ENCODE measurements at places on chromosomes 2 and 18.

DNA sequence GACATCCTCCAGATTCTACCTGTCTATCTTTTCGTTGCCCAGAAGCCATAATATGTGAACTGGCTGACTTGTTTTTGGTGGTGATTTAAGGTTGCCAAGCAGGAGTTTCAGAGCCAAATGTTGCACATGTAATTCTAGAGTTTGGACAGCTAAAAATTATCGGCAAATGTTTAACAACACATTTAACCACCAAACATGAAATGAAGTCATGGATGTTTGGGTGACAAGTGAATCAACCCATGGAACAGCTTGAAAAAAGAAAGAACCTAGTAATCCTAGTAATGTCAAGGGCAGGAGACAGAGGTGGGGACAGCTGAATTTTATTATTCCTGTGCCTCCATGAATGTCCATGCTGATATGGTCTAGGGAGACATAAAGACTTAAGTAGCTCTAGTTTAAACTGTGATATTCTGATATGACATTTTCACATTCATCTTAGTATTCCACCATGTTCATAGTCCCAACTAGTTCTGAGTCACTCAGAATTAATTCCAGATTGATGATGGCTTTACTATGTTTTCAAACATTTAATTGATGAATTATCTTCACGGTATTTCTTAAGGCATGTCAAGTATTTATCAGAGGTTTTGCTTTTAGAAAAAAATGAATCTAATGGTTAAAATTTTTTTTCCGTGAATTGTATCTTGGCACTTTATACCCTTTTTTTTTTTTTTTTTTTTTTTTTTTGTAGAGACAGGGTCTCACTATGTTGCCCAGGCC lies 101.7 kb downstream of the SOCS6 start:
- peak; percentile 20 for DNase-seq

GRCh38 chr2:36059691-36060090 lies 295.9 kb upstream of the CRIM1 start:
- DNase-seq, result no peak

DNA sequence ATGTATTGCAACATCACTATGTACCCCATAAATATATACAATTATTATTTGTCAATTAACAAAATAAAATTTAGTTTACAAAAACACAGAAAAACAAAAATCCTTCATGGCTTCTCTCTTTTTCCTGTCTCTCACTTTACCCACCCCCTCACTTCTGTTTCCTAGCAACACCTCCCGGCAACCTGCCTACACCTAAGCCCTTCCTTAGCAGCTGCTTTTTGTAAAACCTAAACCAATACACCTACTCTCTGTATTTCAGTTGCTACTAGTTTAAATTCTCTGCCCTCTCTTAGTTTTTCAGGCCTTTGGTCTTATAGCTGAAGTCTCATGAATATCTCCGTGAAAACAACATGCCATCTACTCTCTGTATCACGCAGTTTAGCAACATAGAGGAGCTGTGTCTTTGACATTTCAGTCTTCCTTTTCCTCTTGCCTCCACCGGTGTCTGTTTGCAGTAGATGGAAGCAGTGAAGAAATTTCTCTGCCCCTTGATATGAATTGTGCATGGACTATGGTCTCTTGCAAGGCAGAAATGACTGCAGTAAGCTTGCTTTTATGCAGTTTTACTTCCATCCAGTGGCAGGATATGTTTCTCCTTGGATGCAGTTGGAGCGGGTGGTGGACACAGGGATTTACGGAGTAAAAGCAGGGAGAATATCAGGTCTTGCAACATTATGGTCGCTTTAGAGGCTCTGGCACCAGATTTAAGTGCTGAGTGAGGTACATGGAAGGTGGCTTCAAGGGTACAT lies 42.0 kb upstream of the ZDBF2 start:
- DNase-seq, result no peak

DNA sequence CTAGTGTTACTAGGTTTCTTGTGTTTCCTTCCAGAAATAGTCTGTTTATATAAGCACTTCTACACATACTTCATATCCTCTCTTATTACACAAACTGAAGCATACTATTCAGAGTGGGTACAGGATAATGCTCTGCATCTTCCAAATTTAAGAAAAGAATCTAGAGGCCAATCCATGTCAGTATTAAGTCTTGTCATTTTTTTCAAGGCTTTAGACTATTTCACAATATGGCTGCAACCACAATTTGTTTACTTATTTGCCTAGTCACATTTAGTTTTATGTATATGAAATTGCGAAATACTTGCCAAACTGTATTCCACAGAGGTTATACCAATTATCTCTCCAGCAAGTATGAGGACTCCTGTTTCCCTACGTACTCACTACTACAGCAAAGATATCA lies 27.9 kb downstream of the IWS1 start:
- DNase-seq, result no peak

GRCh38 chr2:59084326-59084725 lies 843.2 kb upstream of the FANCL start:
- DNase-seq, result no peak

GRCh38 chr2:169395821-169396374 lies 33.6 kb upstream of the LRP2 start:
- no peak for DNase-seq

DNA sequence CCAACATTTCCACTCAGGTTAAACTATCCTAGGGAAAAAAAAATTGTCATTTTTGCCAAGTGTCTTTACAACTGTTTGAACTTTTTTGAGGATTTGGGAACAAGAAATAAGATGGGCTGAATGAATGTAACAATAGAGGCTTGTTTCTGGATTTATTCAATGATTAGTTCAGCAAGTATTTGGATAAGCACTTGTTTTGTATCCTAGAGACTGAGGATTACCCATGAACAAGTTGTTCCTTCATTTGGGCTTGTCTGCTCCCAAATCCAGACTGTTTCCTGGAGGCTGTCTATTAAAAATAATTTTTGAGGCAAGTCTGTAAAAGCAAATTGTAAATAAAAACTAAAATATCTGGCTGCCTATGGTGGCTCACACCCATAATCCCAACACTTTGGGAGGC lies 62.0 kb upstream of the CSRNP3 start:
- no peak for DNase-seq

- no peak for DNase-seq
Observed at GRCh38 chr2:144498277-144498676, 21.6 kb downstream of the ZEB2 start.

DNA sequence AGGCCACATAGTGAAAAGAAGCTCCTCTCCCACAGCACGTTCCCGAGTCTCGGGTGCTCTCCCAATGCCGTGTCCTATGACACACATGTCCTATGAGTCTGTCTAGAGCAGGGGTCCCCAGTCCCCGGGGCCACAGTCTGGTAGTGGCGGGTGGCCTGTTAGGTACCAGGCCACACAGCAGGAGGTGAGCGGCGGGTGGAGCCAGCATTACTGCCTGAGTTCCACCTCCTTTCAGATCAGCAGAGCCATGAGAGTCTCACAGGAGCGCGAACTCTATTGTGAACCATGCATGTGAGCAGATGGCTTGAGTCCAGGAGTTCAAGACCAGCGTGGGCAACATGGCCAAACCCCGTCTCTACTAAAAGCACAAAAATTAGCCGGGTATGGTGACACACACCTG lies 112.6 kb downstream of the ZBTB7C start:
- no peak for DNase-seq

GRCh38 chr18:45850021-45850420 lies 24.5 kb downstream of the SIGLEC15 start:
- no peak for DNase-seq

DNA sequence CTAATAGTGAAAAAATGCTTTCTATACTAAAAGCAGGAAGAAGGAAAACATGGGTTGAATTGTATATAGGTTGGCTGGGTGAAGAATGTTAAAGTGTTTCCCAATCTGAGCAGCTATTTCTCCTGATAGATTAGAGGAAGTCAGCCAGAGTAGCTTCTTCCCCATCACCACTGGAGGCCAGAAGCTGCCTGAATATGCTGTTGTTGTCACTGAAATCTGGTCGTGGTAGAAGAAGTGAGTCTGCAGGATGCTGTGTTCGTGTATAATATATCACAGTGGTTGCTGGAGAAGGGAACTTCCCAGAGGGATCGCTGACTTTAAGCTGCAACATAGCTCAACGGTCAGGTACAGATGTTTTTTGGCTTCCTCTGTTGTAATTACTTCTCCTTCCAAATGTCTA lies 247.5 kb upstream of the LRATD1 start:
- DNase-seq, result no peak

DNA sequence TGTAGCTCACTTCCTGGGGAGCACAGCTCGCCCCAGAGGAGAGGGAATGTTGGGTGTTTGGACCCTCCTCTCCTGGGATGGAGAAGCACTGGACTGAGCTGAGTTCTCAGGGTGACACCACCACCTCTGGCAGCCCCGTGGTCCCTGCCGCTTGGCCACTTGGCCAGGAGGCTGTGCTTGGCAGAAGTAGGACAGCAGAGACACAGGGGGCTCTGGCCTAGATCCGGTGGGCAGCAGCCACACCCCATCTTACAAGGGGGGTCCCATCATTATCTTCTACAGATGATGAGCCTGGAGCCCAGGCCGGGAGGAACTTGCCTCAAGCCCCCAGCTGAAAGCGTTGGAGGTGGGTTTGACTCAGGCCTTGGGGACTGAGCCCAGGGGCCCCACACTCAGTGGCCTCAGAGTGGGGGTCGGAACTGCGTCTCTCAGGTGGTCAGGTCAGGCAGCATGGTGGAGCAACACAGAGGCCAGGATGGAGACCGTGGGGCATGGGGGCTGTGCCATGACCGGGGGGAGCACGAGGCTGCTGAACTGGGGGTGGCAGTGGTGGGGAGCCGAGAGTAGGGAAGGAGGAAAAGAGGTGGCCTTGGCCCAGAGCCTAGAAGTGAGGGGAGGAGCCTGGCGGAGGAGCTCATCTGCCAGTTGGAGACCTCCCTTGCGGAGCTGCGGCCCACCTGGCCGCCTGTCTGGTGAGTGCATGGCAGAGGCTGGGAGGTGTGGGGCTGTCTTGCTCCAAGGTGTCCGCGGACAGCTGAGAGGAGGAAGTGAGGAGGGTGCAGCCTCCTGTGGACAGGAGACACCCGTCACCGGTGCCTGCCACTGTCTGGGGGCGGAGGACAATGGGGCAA lies 63.6 kb upstream of the HDAC4 start:
- no peak for DNase-seq

DNA sequence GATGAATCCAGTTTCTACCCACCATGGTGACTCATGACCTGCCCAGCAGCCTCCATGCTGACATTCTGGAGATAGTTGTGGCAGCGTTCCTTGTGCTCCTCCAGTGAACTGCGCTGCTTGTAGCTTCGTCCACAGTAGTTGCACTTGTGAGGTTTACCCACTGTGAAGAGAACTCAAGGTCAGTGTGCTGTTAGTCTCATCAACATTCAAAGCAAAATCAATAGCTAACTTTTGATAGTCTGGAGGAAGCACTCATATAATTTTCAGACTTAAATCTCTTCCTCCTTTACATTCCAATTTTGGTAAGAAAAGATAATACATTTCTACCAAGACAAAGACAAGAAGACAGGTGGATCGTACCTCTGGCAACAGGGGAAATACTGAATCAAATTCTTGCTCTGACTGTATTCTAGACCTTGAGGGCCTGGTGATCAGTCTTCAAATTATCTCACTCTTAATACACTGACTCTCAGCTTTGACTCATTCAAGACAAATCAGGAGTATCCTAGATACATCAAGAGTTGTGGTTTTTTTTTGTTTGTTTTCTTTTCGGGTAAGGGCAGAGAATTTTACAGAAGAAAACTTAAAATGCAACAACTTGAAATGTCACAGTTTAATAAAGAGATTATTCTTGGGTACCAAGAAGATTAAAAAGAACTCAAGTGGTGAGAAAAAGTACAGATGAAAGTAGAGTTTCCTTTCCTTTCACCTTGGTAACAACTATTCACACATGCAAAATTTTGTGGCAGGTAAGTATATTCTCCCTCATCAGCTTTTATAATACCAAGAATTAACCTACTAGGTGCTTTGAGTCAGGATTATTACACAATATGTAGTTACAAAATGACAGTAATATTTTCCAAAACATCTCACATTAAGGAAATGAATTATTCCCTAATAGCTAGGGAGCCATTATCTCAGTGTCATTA lies 129.2 kb downstream of the IKZF2 start:
- peak; percentile 12 for DNase-seq

DNA sequence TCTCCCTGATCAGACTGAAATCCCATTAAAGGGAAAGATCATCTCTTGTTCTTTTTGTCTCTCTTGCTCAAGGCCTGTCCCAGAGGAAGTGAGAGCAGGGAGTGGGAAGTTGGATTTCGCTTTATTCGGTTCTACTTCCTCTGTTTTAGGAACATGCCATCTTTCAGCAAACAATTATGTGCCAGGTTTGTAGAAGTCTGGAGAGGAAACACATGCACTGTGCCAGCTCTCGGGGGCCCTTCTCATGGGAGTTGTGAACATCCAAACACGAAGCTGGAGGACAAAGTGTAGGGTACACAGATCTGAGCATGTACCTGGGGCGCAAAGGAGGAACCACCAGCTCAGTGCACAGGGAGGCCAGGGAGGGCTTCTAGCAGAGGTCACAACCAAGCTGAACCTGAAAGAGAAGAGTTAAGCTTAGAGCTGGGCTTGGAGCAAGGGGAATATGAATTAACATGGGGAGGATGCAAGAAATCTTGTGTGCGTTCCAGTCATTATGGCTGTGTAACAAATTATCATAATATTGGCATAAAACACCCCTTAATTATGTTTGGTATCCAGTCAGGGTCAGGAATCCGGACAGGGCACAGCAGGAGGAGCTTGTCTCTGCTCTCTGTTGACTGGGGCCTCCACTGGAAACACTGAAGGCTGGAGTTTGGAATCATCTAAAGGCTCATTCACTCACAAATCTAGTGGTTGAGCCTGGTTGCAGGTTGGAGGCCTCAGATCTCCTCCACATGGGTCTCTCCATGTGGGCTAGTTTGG lies 128.6 kb downstream of the ZFP36L2 start:
- no peak for DNase-seq

DNA sequence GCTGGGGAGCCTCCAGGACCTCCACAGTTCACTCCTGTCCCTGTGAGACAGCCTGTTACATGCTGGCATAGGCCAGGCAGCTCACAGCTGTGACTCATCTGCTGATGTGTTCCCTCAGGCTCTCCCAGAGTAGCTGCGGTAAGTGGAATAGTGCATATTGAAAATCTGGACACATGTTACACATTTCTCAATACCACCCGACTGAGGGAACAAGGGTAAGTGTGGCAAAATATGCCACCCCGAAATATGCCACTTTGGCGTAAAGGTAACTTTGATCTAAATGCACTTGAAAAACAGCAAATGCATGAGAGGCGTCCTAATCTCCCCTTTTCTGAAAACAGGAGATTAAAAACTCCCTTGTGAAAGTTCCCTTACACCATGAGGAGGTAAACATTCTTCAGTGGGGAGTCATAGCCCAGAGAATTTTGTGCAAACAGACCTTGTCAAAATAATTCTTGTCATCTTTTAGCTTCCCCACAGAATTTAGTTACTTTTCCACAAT lies 557.9 kb downstream of the CCDC85A start:
- DNase-seq, result peak; percentile 48

GRCh38 chr2:241275910-241276309 lies 39.6 kb downstream of the HDLBP start:
- no peak for DNase-seq

GRCh38 chr2:71455011-71455740 lies 1.8 kb downstream of the DYSF start:
- no peak for DNase-seq

GRCh38 chr2:103208916-103209315 lies 447.1 kb downstream of the TMEM182 start:
- DNase-seq, result no peak

- peak; percentile 73 for DNase-seq
Observed at GRCh38 chr2:51103205-51103604, 71.3 kb upstream of the NRXN1 start.

GRCh38 chr2:23487735-23488492 lies 102.9 kb downstream of the KLHL29 start:
- no peak for DNase-seq

- DNase-seq, result no peak
Observed at GRCh38 chr18:12861637-12862036, 22.4 kb downstream of the PTPN2 start.
